Skeletal muscle cell (primary cell): ENCODE measurements at places on chromosomes 1 and 21.

- DNase-seq = no peak
These were observed 458.4 kb upstream of the LRRC7 start for GRCh38 chr1:69109277-69109676.

- no peak for DNase-seq
These were observed 26.2 kb upstream of the PLCH2 start for GRCh38 chr1:2449636-2450454.

DNA sequence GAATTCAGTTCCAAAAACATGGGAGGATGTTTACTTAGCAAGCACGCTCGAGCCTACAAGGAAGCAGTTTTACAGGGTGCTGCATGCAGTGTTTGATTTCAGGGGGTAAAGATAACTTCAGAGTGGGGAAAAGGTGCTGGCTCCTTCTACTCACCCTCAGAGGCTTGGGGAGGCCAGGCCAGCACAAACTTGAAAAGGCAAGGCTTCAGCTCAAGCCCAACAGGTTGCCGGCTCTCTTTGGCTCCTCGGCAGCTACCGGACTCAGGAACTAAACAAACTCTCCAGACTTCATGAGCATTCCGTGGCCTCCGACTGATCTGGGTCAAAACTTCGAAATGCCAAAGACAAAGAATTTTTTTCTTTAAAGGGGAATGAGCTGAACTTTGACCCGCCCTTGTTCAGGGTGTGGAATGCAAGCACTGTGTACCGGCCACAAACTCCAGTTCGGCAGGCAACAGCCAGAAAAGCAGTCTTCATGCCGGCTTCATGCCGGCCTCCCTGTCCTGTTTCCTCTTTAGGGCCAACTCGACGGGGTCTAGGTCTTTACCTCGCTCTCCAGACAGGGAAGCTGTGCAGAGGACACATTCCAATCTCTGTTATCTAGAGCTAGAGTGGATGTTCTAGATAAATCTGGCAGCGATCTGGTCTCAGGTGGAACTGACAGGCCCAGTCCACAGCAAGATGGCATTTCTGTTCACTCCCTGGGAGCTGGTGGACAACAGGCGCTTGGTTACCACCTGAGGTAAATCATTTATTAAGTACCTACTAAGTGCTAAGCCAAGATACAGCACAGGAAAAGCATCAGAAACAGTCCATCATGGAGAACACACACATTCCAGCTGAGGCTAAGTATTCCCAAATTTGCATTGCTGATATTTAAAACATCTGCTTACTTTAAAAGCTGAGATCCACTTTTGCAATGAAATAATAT is 75.0 kb downstream of the CD46 start:
- no peak for DNase-seq

DNA sequence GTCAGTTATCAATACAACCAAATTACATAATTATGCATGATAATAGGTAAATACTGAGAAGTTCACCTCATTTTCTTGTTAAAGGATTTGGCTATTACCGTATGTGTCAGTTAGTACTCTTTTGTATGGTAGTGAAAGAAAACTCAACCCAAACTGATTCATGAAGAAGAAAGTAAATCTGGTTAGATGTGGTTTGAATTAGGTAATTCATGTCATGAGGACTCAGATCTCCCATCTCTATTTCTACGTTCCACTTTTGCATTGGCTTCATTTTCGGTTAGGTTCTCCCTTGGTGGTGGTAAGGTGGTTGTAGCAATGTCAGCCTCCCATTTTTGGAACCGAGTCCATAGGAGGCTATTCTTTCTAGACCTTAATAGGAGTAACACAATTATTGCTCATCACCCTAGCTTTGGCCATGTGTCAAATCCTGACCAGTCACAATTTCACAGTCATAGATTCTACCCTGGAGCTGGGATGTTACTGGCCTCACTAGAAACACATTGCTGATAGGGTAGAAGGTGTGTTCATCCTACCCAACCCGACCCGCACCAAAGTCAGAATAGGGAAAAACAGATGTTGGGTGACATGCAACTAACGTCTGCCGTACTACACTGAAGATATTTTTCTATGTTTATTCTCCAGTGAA is 97.6 kb downstream of the OSBPL9 start:
- DNase-seq = no peak

DNA sequence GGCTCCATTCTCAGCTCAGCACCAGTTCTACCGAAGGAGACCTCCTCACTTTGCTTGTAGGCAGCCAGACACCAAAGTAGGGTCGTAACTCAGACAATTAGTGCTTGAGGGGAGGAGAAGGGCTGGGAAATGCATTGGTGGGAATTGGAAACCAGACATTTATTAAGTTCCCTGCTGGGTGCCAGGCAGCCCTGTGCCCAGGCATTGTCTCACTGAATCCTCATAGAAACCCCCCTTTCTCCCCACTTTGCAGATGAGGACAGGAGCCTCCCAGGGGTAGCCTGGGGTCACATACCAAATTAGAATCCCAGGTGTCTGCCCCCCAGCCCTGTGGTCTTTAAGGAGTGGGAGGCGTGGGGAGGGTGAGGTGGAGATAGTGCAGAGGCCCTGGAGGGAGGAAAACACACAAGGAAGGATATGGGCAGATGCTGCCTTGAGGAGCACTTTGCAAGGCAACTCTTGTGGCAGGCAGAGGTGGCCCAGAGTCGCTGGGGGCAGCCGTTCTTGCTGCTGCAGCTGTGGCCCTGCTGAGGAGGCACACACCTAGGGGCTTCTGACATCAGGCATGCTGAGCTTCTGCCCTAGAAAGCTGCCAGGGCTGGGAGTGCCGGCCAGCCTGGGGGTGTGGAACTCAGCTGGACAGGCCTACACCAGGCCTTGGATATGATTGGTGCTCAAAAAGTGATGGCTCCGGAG is 29.4 kb downstream of the CDK18 start:
- DNase-seq = no peak

GRCh38 chr1:91334856-91335255 is 69.8 kb downstream of the HFM1 start:
- DNase-seq = no peak

- DNase-seq = no peak
These were observed 150.1 kb downstream of the HIVEP3 start for GRCh38 chr1:41768583-41768982.
